ENCODE measurements at places on chromosomes 7 and 10.
A peak's percentile ranks its signal among the peaks of the same experiment; 100 is the strongest.

- DNase-seq = no peak
These were observed 42.0 kb downstream of the ANXA8 start for GRCh38 chr10:47441938-47442337.

DNA sequence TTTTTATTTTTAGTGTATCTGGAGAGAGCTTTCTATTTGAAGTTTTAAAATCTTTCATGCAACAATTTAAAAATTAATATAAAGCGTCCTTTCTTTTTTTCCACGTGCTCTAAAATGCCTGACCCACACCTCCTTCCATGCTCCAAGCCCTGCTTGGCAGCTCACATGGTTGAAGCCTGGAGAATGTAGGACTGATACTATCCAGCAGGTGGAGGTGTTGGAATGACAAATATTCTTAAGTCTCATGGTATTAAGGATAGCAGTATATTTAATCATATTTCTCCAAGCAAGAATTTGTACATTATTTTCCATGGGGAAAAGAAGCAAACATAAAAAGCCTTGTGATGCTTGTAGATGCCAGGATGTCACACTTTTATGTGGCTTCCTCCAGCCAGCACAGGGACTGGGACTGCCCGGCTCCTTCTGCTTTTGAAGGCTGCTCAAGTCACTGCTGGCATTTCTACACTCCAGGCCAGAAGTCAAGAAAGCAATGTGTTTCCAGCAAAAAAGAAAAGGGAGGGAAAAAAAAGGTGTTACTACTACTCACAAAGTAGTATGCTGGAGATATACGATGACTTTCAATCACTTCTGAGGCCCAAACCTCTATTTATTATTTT, 49.7 kb downstream of the BZW2 start:
- no peak for DNase-seq

DNA sequence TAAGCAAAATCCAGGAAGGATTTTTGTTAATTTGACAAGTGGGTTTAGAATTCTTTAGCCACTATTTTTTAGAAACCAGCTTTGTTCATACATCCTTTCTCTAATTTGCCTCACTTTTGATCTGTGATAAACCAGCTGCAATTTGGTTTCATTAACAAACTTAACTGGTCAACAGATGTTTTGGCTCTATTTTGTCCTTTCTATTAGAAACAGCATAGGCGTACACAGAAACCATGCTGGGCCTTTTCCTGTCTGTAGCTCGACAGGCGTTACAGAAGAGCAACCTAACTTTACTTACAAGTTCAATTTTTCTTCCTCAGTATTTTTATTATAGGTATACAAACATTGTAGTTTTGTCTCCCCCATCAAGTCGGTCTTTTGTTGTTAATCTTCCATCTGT, 28.2 kb downstream of the KAT6B start:
- DNase-seq = no peak

DNA sequence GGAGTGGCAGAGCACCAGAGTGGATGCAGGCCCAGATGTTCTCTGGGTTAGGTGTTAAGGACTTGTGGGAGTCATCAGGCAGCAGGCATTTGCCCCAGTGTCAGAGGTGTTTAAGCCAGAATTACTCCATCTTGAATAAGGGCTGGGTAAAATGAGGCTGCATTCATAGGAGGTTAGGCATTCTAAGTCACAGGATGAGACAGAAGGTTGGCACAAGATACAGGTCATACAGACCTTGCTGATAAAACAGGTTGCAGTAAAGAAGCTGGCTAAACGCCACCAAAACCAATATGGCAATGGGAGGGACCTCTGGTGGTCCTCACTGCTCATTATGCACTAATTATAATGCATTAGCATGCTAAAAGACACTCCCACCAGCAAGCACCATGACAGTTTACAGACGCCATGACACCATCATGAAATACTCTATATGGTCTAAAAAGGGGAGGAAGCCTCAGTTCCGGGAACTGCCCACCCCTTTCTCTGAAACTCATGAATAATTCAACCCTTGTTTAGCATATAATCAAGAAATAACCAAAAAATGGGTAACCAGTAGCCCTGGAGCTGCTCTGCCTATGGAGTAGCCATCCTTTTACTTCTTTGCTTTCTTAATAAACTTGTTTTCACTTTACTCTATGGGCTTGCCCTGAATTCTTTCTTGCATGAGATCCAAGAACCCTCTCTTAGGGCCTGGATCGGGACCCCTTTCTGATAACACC, 882 bp upstream of the LRRC61 start:
- DNase-seq = peak; percentile 49

GRCh38 chr10:90319188-90319914, 538.5 kb downstream of the HTR7 start:
- DNase-seq = no peak

DNA sequence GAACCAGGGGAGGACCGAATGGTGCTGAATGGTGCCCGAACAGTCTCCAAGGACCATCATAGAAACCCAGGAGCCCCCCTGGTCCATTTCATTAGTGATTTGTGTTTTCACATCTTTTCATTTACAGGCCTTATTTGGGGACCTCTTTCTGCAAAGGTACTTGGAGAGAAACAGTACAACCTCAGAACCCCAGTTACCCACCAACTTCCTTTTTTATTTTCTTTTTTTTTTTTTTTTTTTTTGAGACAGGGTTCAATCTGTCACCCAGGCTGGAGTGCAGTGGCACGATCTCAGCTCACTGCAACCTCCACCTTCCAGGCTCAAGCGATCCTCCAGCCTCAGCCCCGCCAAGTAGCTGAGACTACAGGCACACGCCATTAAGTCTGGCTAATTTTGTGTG, 13.0 kb upstream of the ELN start:
- DNase-seq = no peak

GRCh38 chr10:128345353-128345752, 219.1 kb upstream of the MKI67 start:
- DNase-seq = no peak

DNA sequence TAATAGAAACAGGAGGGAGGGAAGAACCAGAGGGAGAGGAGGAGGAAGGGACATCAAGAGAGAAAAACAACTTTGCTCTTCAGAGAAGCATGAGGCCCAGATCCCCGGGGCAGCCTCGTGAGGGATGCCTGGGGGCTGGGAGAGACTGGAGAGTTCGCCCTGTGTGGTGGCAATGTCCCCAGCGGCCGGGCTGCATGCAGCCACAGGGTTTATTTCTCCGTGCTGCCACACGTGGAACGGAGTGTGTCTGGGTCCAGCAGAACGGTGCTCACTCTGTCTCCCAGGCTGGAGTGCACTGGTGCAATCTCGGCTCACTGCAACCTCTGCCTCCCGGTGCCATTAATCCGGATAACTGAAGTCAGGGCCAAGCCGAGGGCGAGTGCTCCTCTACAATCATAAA, 257.7 kb downstream of the ACTR3B start:
- DNase-seq = no peak

GRCh38 chr10:21634599-21635365, 100.8 kb downstream of the MLLT10 start:
- no peak for DNase-seq

DNA sequence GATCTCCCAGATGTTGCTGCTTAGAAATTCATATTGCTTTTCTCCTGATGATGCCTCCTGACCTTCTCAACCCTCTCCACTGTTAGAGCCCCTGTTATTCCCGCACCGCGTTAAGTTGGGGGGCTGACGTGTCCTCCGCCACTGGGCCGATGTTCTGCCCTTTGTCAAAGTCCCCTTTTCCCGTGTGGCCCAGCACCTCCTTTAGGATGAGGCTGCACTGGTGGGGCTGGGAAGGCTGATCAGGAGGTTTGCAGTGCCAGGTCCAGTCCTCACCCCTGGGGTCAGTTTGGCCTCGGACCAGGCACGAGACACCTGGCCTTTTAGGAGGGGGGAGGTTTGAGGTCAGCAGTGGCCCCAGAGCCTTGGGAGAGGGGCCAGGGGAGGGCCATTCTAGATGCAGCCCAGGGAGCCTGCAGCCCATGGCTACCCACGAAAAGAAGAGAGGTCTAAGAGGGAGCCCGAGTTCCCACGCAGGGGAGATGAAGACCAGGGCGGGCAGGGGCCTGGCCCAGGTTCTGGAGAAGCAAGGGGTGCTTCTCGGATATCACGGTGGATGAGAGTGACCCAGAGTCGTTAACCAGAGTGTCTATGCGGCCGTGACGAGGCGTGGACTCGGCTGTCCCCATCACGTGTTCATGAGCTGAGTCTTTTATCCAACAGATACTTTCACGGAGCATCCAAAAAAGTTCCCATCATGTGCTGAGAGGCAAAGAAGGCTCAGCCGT, 150.4 kb downstream of the DNAJB6 start:
- DNase-seq = no peak

GRCh38 chr7:79425665-79426064, 27.8 kb downstream of the MAGI2 start:
- no peak for DNase-seq

GRCh38 chr10:92737484-92737883, 47.7 kb downstream of the HHEX start:
- DNase-seq = no peak

DNA sequence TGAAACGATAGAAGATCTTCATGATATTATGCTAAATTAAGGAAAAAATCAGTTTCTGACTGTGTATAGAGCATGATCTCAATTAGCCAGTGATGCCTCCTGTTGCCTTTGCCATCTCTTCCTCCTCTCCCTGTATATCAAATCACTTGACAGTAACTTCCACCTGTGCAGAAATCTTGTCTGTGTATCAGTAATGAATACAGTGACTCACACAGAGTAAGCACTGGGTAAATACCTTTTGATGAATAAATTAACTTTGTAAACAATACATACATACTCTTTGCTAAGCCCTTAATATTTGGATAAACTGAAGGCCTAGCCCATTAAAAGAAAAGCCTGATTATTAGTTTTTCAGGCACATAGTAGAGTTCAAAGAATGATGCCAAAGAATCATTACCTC, 610.6 kb upstream of the NRP1 start:
- no peak for DNase-seq

GRCh38 chr7:42456756-42457276, 219.8 kb upstream of the GLI3 start:
- no peak for DNase-seq

DNA sequence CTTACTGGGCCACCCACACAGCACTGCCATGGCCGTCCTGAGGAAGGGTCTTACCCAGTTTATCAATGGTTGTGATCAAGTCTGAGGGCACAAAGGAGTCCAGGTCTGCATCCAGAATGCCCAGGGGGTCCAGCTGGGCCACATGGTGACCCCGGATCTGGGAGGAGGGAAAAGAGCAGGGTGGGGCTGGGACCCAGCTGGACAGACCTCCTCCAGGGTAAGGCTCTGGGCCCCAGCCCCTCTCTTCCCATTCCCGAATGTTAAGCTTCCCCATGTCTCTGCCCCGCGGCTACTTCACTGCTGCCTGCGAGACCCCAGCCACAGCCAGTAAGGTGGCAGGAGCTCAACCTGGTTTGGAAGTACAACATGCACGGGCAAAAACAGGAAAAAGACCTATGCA, 9.5 kb downstream of the OGDHL start:
- DNase-seq = no peak

DNA sequence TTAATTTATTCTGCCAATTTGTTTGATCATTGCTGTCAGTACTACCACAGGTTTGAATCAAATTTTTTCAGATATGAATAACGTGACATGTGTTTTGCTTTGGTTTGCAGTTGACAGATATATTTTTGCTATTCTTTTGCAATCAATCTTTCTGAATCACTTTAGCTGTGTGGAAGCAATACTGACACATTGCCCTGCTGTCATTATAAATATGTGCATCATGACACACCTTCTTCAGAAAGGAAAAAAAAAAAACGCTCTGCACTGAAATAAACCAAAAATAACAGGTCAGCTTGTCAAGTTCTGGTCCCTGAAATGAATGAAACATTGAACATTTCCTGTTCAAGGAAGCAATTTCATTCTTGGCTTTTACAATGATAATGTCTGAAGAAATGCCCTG, 93.8 kb upstream of the FAM13C start:
- DNase-seq = no peak

DNA sequence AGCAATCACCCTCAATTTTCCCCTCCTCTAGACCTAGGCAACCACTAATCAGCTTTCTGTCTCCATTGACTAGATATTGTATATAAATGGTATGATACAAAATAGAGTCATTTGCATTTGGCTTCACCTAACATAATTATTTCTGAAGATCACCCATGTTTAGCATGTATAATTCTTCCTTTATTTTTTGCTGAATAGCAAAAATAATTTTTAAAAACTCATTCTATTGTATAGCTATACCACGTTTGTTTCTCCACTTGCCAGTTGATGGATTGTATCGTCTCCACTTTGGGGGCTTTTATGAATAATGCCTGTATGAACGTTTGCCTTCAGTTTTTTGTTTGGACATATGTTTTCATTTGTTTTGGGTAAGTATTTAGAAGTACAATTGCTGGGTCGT, 95.3 kb downstream of the ZNRF2 start:
- DNase-seq = no peak

DNA sequence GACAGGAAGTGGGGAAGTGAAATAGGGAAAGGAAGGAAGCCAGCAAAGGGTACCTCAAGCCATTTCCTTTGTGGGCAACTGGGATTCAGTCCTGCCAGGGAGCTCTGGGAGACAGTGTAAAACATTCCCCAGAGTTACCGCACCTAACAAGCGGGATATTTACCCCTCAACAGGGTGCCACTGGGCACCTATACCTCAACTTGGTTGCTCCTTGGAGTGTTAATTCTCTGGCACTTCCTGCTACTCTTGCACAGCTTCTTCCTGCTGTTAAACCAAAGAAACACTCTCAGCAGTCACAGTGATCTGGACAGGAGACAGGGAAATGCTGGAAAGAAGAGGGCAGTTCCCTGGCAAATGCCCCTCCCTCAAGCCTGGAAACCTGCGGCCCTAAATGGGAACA, 151.3 kb downstream of the REEP3 start:
- no peak for DNase-seq

- no peak for DNase-seq
These were observed 73.3 kb downstream of the MICALL2 start for GRCh38 chr7:1385809-1386622.

- no peak for DNase-seq
These were observed 1.2 kb upstream of the LSM8 start for GRCh38 chr7:118182593-118183427.

DNA sequence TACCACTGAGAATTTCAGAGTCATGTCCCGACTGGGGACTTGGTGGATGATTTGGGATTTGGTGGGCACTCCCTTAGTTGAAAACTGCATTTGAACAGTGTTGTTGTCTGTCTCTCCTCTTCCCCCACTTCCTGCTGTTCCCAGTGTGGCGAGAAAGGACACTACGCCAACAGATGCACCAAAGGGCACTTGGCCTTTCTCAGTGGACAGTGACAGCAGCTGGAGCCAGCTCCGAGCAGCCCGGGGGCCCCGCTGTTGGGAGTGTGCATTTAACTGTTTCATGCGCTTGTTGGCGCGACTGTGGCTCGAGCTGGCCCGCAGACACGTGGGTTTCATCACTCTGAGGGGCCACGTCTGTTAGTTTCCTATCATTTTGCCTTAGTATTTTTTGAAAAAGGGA, 9.7 kb downstream of the ATP5MF start:
- no peak for DNase-seq

GRCh38 chr10:16804123-16804522, 13.1 kb downstream of the RSU1 start:
- no peak for DNase-seq

DNA sequence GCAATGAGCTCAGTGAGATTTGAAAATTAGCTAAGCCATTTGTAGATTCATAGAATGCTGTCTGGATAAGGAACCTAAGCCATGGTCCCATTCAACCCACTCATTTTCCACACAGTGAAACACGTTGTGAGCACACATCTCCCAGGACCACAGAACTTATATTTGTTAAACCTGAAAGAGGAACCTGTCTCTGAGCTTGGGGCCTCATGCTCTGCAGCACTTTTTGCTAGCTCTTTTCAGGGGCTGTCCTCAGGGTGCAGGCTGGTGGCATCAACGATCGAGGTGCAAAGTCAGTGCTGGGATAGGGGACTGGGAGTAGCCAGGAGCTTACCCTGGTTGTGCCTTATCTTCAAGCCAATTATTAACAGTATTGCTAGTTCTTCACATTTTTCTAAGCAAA, 11.9 kb downstream of the HECW1 start:
- DNase-seq = no peak
